Spleen (tissue), 13 donors: ENCODE measurements at places on chromosomes 7 and 10.

DNA sequence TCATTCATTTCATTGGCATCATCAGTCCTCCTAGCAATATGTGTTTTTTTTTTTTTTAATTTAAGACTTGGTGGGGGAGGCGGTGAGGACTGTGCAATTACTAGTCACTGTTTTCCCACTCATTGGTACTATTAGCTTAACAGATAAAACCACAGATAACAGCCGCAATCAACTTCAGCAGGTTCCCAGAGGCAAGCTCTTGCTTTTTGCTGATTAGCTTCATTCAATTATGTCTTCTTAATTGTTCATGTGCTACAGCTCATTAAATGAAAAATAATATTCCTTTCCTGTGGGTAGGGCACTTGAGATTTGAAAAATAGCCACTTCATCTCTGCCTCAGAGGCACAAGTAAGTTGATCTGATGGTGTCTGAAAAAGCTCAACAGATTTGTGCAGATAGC, 215.5 kb downstream of the PCDH15 start:
- no peak for DNase-seq

GRCh38 chr7:132941905-132942304, 140.0 kb downstream of the CHCHD3 start:
- no peak for DNase-seq

DNA sequence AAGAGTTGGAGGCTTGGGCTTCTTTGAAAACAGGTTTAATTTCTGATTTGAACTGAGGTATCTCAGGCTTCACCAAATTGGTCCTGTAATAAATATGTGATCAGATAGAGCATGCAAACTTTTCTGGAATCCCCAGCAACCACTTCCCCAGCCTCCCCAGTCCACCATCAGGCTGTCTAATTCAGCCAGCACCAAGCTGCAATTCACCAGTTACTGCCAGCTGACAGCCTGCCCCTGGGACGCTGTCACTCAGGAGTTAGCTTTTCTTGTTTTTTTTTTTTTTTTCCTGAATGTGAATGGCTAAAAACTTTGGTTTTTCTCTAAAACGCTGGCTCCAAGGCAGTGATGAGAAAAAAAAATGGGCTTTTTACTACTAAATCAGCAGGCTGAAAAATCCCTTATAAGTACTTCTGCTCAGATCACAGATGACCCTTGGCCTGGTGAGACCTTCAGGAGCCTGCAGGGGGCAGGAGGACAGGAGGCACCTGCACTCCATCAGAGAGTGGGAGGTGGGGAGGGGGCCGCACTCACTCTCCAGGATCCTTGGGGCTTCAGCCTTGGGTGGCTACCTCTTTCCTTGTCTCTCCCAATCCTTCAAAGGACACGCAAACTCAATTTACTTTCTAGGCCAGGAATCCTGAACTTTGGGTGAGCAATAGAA, 349.4 kb downstream of the GATA3 start:
- no peak for DNase-seq

DNA sequence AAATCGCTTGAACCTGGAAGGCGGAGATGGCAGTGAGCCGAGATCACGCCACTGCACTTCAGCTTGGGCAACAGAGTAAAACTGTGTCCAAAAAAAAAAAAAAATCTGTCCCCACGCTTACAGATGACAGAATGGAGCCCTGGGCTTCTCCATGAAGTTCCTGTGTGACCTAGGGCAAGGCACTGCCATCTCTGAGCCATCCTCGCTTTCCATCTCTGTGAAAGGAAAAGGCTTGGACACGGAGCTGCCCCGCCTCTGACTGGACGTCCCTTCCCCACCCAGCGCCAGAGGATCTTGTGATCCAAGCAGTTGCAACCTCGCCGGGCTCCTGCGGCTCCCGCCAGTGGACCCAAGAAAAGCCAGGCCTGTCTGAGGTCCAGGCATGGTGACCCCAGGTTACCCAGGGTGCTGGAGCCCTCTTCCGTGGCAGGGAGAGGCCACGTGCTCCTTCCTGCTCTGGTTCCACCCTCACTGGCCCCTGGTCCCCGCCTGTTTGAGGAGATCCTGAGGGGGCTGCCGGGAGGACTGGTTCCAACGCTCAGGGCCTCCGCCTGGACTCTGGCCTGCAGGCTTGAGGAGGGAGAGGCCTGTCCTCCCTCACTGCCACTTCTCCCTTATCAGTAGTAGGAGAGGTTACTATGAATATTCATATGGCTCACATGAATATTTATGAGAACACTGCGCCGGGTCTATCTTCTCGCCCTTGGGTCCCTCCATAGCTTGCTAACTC, 25.6 kb upstream of the ELFN1 start:
- DNase-seq: peak; percentile 56

GRCh38 chr7:135320268-135320667, 86.6 kb downstream of the STRA8 start:
- DNase-seq: no peak

DNA sequence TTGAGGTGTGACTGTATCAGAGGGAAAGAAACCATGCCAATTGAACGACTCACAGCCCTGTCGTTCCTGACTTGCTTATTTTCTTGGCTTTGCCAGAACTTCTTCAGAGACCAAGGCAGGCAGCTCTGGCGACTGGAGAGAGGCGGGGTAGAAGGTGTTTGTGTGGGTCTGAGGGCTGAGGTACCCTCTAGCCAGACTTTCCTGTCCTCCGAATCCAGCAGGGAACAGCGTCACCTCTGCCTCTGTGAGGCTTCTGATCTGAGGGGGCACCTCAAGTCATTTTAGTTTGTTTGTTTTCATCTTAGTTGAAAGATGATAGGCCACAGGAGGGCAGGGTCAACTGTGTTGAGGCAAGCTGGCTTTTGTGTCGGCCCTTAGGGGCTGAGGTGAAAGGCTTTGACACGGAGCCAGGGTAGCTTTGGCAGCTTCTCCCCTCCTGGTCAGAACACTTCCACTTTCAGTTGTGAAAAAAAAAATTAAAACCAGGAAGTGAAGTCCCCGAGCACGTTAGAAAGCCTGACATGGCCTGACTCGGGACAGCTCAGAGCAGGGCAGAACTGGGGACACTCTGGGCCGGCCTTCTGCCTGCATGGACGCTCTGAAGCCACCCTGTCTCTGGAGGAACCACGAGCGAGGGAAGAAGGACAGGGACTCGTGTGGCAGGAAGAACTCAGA, 1.9 kb downstream of the ACSL5 start:
- DNase-seq: peak; percentile 89

- DNase-seq: no peak
Observed at GRCh38 chr7:155705623-155706360, 61.3 kb downstream of the RBM33 start.
